ENCODE measurements at places on chromosomes 4 and X. TPM values are rescaled to one million over a fixed set of nuclear protein-coding genes. Genes with fewer than 3 reads are reported as not detected.
A peak's percentile ranks its signal among the peaks of the same experiment; 100 is the strongest.

Gene ERAS
- not detected for polyA plus RNA-seq

DNA sequence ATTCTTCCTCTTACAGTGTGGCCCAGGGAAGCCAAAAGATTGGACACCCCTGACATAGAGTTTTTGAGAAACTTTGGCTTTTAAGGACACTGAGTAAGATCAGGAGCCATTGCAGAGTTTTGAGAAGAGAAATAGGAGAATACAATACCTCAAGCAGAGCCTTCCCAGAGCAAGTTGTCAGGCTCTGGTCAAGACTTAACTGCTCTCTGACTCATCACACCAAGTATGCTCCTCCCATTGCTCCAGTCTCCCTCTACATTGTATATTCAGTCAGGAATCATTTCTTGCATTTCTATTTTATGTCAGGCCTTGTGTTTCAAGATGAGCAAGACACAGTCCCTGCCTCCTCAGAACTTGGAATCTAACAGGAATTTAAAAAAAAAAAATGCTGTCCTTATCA lies 176.4 kb upstream of the FMR1 start:
- DNase-seq = no peak

Gene KCTD8
- 1.3 TPM for polyA plus RNA-seq

- no peak for DNase-seq
Measured at GRCh38 chrX:154981116-154981411, 41.5 kb downstream of the F8 start.

Gene EXOC1L
- not detected for polyA plus RNA-seq

DNA sequence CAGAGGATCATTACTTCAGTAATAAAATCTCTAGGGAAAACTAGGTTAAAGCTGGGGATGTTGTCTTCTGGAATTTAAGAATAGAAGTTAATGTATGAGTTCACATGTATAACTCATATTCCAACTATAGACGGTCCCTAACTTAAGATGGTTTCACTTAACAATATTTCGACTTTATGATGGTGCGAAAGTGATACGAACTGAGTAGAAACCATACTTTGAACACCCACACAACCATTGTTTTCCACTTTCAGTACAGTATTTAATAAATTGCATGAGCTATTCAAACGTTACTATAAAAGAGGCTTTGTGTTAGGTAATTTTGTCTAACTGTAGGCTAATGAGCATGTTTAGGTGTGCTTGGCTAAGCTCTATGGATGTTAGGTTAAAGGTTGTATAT lies 38.7 kb downstream of the CCSER1 start:
- no peak for DNase-seq

Gene UGT2A1
- not detected for polyA plus RNA-seq

- DNase-seq = no peak
Measured at GRCh38 chr4:75895744-75896314, 6.4 kb downstream of the PPEF2 start.

- peak; percentile 19 for DNase-seq
Measured at GRCh38 chrX:100895365-100896075, 21.4 kb upstream of the NOX1 start.

GRCh38 chr4:157999723-158000122 lies 173.1 kb downstream of the GASK1B start:
- DNase-seq = no peak

Measured in ovary (tissue), 10 donors.